Stimulated activated CD4-positive, alpha-beta T cell treated with anti-CD3 and anti-CD28 coated beads, Interleukin-15, amount 100 ng/mL, for 1 hour (primary cell): ENCODE measurements at places on chromosomes 6 and 20.

- no peak for DNase-seq
These were observed 13.9 kb upstream of the IPCEF1 start for GRCh38 chr6:154370545-154370944.

DNA sequence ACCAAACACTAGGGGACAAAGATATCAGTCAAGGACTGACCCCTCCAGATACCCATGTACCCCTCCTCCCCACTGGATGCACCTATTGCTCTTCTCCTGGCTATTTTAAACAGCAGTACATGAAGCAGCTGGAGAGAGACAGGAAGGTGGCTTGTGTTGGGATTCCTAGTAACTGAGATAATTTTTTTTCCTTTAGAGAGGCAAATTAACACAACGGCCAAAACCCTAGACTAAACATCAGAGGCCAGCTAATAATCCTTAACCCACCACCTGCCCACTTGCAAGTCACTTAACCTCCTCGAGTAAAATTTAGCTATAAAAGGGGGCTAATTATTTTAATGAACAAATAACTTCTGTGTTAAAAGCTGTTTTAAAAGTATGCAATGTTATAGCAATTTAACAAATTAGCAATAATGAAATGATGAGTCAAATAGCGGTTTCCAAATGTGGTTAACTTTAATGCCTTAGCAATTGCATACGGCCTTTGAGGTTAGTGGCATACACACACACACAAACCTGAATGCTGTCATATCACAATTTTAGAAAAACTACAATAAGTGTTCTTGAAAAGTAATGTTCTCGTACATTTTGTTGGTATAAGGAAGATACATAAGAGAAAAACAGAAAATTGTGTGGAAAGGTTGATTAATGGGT, 151.7 kb downstream of the FRK start:
- no peak for DNase-seq

DNA sequence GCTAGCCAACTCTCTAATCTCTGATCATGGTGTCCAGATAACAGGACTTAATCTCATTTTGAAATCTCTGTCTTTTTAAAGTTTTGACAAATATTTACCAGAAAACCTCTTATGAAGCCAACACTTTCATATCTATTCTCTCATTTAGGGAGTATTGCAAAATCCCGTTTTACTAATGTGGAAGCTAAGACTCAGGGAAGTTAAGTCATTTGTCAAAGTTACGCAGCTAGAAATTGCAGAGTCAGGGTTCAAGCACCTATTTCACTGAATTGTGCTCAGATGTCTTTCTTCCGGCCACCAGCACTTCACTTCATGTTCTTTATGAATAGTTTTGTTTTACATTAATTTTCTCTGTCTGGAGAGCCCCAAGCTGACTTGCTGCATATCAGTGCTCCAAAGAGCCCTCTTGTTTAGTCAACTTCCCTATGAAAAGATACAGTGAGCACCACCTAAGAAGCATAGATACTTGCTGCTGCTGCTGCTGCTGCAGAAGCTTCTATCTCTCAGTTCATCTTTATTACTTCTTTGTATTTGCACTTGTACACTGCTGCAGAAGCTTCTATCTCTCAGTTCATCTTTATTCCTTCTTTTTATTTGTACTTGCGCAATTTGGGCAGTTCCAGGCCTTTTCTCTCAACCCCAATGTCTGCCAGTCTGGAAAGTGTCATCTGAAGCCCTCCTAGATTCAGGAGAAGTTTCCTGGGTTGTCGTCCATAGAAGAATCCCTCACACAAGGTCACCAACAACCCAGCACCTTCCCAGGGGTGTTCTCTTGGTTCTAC, 329.7 kb downstream of the MAFB start:
- no peak for DNase-seq

DNA sequence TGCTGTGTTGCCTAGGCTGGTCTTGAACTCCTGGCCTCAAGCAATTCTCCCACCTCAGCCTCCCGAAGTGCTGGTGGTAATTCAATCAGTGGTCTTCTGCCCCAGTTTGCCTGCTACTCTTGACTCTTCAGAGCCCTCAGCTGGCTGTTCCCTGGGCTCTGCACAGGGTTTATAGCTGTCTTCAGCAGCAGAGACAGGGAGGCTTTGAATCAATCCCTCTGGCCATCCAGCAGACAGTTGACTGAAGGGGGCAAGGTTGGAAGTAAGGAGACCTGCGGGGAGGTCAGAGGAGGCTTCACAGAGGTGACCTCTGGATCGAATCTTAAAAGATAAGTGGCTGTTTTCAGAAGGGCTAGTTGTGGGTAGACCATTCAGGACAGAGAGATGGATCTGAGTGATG, 26.0 kb upstream of the KIF3B start:
- no peak for DNase-seq

DNA sequence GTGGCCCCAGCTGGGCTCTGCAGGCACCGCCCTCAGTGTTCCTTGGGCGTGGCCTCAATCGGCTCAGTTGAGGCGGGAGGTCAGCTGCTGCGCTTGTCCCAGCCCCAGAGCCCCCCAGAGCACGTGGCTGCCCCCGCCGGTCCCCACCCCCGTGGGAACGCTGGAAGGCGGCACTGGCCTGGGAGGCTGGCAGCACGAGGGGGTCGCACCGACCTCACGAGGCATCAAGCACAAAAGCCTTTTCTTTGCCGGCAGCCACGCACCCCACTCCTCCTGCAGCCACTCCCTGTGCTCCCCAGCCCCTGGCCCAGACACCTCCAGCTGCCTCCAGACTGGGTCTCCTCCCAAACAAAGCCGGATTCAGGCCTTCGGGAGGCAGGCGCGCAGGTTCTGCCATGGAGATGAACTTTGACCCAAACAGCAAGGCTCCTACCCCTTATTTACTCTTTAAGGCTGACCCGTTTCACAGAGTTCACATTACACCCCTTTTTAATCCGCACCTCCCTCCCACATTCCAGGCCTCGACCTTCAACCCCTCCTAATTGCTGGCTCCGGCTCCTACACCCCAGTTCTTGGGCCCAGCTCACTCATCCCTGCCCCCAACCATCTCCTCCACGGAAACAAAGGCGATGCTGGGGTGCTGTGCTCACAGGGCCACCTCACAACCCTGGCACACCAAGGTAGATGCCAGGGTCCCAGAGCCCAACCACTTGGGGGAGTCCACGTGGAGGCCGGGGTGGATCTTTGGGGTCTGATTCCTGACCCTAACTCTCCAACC, 111.7 kb downstream of the NOL4L start:
- no peak for DNase-seq

GRCh38 chr6:15586503-15586902, 76.3 kb downstream of the DTNBP1 start:
- DNase-seq = no peak

GRCh38 chr6:160173806-160174527, 52.4 kb downstream of the SLC22A1 start:
- DNase-seq = no peak

- no peak for DNase-seq
These were observed 6.7 kb downstream of the MYO6 start for GRCh38 chr6:75755704-75756103.

DNA sequence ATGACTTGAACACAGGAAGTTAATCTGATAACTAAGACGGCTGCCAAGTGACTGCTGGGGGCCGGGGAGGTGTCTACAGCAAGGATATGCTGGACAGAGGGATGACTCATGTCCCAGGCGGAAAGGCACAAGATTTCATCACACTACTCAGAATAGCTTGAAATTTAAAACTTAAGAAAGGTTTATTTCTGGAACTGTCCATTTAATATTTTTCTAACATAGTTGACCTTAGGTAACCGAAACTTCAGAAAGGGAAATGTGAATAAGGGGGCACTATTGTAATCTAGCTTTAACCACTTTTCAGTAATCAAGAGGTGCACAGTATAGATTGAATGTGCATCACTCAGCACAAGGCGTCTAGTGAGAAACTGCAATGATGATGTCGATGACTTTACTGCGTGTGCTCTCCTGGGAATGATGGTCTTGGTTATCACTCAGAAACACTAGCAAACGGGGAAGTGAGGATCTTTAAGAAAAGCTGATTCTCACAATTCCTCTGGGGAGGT, 171.5 kb downstream of the QKI start:
- DNase-seq = no peak
